Chondrocyte (in vitro differentiated cells): ENCODE measurements at places on chromosomes 11 and 22. TPM values are rescaled to one million over a fixed set of nuclear protein-coding genes. Genes with fewer than 3 reads are reported as not detected.

Gene RASSF7
- 20.0 to 31.3 TPM (median 28.7 TPM) in 3 replicates for total RNA-seq

Gene ABTB2
- total RNA-seq: 2.2 to 3.1 TPM (median 3.1 TPM) in 3 replicates

Gene RASSF10
- total RNA-seq: not detected in 3 replicates

DNA sequence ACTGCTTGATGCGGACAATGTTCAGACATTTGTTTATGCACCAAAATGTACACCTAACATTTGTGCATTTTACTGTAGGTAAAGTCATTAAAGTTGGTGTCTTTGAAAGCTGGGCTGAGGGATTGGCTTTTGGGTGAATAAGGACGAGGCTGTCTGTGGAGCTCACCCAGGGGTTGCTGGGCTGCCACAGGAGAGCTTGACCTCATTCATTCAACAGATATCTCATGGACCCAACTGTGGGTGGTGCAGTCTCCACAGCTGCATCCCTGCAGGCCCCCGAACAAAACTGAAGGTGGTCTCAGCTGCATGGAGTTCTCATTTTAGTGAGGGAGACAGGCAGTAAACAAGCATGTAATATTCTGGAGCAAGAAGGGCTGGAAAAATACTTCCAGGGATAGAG, 32.7 kb downstream of the SGSM3 start:
- peaks cover 15% of the 10 kb centered on the region for H3K4me1 ChIP-seq
- no peak overlapping the region for H3K4me3 ChIP-seq
- peaks cover 15% of the 10 kb centered on the region for H3K36me3 ChIP-seq
- no peak for DNase-seq
- peak overlapping the region; percentile 39 for H3K27ac ChIP-seq
- H3K27me3 ChIP-seq: no peaks in the 10 kb centered on the region
